ENCODE measurements at places on chromosomes 4 and X. TPM values are rescaled to one million over a fixed set of nuclear protein-coding genes. Genes with fewer than 3 reads are reported as not detected.
A peak's percentile ranks its signal among the peaks of the same experiment; 100 is the strongest.

- DNase-seq = no peak
Observed at GRCh38 chr4:81966676-81967075, 407.1 kb downstream of the HNRNPD start.

DNA sequence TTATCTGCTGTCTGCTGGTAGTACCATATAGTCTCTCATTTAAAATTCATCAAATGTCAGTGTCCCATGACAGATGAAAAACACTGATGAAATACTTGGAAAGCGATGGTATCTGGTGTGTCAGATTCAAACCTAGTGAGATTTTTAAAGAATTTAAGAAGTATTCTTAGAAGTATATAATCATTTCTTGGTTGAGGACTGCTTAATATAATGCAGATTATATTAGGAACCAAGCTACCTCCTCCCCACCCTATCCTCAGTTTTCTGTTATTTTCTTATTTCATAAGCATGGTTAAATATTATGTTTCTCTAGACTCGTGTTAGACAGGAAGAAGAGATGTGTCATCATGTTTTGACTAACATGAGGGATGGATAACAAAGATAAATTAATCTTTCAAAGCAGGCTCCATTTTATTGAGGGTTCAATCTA lies 118.5 kb downstream of the GLUD2 start:
- DNase-seq = no peak

- no peak for DNase-seq
Observed at GRCh38 chr4:130563185-130563888, 1467.4 kb downstream of the C4orf33 start.

FMR1NB gene
- total RNA-seq = not detected

- DNase-seq = no peak
Observed at GRCh38 chr4:168812806-168813205, 197.2 kb downstream of the CBR4 start.

- DNase-seq = no peak
Observed at GRCh38 chrX:19672222-19672812, 157.0 kb upstream of the MAP3K15 start.

- no peak for DNase-seq
Observed at GRCh38 chr4:151540728-151541388, 131.9 kb downstream of the FHIP1A start.

GRCh38 chr4:4430492-4431195 lies 43.7 kb downstream of the NSG1 start:
- DNase-seq = peak; percentile 27

- no peak for DNase-seq
Observed at GRCh38 chr4:122212880-122213279, 60.7 kb downstream of the BLTP1 start.

- no peak for DNase-seq
Observed at GRCh38 chr4:8610858-8611616, 18.5 kb downstream of the CPZ start.

NELFA gene
- 24.0 TPM for total RNA-seq

DNA sequence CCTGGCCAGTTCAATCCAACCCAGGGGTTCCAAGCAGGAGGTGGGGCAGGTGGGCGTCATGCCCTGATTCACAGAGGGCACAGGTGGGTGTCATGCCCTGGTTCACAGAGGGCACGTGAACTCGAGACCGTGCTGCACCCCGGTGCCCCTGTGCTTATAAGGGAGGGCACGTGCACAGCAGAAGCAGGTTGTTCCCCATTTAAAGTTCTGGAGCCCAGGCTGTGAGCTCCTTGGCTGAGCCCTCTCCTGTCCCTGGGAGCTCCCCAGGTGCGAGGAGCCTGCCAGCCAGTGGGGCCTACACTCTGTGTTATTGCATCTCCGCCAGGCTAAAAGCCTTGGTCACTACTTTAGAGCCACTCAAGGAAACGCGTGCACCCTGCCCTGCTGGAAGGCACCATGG lies 3.2 kb upstream of the CPZ start:
- no peak for DNase-seq

- DNase-seq = no peak
Observed at GRCh38 chrX:48090123-48090522, 18.7 kb upstream of the ZNF630 start.

LINC00632 gene
- total RNA-seq = 237 TPM

DNA sequence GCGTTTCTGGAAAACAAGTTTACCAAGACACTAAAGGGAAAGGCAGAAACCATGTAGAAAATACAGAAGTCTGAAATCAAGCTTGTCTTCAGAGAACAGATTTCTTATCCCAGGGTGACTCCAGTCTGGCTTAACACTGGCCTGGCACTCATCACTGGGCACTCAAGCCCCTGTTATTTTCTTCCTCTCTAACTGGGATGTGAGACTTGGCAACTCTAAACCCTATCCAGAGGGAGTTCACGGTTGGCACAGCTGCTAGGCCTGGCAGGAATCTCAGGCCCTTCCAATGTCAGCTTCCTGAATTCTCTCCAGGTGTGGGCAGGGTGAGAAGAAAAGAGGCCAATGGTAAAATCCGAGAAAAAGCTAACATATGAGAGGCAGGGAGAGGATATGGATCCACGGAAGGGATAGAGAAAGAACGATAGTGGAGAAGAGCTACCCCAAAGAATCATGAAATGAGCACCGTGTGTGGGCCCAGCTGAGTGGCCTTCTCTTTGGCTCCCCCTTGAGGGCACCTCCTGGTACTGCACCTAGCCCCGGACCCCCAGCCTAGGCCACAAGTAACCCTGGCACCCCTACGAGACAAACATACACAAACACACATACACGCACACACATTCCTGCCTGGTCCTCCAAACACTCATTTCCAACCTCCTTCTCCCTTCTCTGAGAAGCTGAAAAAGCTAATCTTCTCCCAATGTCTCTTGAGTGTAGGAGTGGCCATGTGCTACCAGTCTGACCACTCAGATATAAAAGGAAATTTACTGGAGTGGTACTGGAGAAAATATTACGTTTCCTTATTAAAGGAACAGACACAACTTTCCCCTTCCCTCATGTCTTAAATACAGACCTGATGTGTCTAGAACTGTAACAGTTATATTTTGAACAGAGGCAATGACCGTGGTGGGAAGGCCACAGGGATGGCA lies 16.6 kb upstream of the PTCHD1 start:
- DNase-seq = no peak

SUPT20HL1 gene
- not detected for total RNA-seq

ADH5 gene
- total RNA-seq = 85.4 TPM

GRCh38 chr4:144355811-144356757 lies 215.6 kb upstream of the GYPA start:
- no peak for DNase-seq

DNA sequence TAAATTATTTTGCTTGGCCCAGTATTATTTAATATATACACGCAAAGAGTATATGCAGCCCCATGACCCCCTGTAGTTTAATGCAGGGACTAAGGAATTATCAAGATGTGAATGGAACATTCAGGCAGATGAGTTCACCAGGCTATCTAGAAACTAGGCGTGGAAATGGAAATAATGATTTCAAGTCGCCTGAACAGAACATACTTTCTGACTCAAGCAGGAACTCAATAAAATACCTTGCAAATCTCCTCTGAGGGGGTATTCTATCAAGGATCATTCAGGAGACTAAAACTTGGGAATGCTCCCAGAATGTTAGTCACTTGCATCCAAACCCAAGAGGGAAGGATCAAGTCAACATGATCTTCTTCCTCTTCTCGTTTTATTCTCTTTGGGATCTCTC lies 59.6 kb upstream of the RASSF6 start:
- no peak for DNase-seq

GRCh38 chr4:164204434-164204833 lies 549.5 kb upstream of the SMIM31 start:
- DNase-seq = no peak

GRCh38 chr4:32830160-32830559 lies 2110.0 kb downstream of the PCDH7 start:
- no peak for DNase-seq

DMRTC1B gene
- total RNA-seq = 0.36 TPM

SLC34A2 gene
- 0.54 TPM for total RNA-seq

PFKFB1 gene
- 0.45 TPM for total RNA-seq

DNA sequence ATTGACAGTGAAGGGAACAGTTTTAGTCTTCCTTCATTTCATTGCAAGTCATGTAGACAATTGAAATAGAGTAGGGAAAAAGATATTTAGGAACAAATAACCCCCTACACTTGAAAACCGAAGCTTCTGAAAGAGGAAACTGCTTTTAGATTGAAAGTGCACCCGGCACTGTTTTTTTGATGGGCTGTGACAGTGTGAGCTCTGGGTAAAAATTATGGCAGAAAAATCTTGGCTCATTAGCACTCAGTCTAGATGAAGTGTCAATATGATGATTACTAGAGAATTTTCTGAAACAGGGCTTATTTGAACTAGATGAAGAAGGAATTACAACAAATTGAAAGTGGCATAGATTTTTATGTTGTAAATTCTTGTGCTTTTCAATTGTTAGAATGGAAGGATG lies 1132.4 kb downstream of the RAPGEF2 start:
- peak; percentile 7 for DNase-seq

RLIM gene
- 70.9 TPM for total RNA-seq

ATP6AP1 gene
- total RNA-seq = 40.8 TPM

All from cerebellum (tissue), 4 donors.